ENCODE measurements at places on chromosomes 5 and 9.

GRCh38 chr9:16133556-16134227 lies 580.8 kb downstream of the CCDC171 start:
- no peak for DNase-seq

DNA sequence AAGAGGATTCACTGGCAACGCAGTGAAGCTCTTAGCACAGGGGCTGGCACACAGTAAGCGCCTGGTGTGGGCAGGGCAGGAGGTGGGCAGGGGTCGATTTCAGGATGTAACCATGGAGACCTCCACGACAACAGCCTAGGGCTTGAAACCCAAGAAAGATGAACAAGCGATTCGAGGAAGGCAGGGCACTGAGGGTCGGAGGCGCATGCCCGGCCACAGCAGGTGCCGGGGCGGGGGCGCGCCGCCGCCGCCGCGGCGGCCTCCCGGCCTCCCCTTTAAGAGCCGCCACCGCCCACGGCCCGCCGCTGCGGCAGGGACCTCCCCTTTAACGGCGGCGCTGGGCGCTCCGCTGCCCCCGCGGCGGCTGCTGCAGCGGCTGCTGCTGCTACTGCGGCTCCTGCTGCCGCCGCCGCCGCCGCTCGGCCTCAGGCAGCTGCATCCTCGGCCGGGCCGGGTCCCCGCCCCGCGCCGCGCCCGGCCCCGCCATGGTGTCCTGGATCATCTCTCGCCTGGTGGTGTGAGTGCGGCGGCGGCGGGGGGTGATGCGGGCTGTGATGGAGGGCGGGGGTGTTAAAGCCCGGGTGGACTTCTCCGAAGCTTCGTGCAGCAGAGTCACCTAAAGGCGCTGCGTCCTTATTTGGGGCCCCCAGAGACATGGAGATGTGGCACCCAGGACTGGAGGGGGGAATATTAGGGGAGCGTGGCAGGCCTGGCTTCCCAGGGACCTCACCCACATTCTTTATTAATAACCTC lies at the start of gene REEP2:
Gene REEP2 (plus strand): TSS at position 334 of the 753 bp plus-strand sequence. CDS start 152 bp downstream, at position 486.
- no peak for DNase-seq

DNA sequence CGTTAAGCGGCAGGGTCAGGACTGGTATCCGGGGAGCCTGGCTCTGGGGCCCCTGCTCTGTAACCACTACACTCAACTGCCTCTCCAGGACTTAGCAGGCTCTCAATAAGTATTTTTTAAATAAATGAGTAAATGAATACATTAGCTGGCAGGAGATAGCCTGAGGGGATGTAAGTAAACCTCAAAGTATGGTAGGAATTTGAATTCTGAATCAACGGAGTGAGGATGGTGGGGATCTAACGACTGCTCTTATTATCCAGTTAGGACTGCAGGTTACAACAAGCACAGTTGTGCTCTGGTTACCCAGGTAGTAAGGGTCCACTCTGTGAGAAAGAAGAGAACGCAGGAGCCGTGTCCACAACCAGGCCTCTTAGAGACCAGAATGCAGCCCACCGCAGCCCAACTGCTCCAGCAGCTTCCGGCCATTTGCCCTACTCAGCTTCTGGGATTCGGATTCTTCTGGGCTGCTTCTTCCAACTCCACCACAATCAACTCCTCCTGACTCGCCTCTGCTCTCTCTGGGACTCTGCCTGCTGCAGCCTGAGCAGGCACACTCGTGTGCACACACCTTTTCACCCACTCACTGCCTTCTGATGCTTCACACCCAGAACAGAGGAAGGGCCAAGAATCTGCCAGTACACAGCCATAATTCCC lies 52.6 kb downstream of the MED27 start:
- no peak for DNase-seq

DNA sequence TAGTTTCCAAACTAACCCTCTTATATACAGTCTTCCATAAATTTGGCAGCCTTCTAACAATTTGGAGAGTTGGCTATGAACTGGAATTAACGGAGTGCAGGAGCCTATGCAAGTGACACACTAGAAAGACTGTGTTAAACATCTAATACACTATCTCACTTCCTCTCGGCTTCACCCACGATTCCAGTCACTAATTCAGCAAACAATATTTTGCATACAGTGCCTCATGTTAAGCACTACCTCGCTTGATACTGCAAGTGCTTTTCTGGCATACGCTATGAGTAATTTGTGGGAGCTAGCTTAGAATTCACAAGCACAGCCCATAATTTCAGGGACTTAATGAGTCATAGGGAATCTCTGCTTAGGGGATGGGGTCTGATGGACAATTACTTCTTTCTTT lies 102.5 kb downstream of the ST8SIA4 start:
- no peak for DNase-seq

DNA sequence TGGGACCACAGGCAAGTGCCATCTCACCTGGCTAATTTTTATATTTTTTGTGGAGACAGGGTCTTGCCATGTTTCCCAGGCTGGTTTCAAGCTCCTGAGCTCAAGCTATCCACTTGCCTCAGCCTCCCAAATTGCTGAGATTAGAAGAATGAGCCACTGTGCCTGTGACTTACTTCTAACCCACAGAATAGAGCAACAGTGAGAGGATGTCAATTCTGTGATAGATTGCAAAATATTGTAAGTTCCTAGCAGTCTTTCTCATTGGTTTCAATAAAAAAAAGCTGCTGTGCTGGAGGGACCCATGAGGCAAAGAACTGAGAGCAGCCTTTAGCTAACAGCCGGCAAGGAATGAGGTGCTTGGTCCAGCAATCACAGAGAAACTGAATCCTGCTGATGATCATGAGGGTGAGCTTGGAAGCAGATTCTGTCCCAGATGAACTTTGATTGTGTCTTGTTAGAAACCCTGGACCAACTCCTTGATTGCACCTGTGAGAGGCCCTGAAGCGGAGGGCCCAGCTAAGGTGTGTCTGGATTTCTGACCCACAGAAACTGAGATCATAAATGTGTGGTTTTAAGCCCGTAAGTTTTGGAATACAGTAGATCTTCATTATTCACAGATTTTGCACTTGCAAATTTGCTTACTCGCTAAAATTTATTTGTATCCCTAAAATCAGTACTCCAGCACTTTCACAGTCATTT lies 149.7 kb downstream of the GCNT1 start:
- no peak for DNase-seq

DNA sequence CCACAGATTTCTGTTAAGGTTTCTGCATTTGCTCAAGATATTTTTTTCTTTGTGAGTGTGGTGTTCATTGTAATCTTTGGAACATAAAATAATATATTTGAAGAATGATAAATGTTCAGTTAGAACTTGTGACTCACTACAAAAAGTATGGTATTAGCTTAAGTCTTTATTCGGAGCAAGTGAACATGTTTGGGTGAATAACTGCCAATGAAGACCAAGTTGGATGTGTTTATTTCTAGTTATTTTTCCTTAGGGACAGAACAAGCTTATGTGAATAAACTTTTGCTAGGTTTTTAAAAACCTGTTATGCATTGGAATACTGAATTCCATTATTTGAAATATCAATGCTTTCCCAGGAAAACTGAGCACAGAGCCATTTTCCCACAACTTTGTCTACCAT lies 418.6 kb downstream of the SLCO4C1 start:
- no peak for DNase-seq

DNA sequence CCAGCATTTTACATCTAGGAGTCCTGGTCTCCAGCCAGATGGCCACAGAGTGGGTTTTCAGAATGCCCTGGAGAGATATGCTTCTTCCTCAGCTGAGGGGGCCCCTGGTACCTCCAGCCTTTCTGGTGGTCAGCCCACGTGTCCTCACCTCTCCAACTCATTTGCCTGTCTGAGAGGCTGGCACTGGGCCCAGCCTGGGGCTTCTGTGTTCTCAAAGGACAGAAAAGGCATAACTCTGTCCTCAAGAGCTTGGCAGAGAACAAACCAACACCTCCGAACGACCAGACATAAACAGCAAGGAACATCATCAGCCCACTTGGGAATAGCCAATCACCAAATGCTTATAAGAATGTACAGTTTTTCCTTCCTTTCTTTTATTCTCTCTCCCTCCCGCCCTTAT lies 17.1 kb downstream of the ENG start:
- no peak for DNase-seq

- DNase-seq = no peak
These were observed 26.8 kb downstream of the ANKRD55 start for GRCh38 chr5:56206126-56206910.

GRCh38 chr5:74633695-74634094 lies 6.8 kb downstream of the ENC1 start:
- no peak for DNase-seq

- DNase-seq = no peak
These were observed 1180.4 kb downstream of the CDH9 start for GRCh38 chr5:25858019-25858418.

GRCh38 chr5:156327296-156327695 lies 332 bp downstream of the SGCD start:
- peak; percentile 85 for DNase-seq
